Activated T-cell treated with anti-CD3 and anti-CD28 coated beads for 4 hours (primary cell): ENCODE measurements at places on chromosomes 7 and 10.

DNA sequence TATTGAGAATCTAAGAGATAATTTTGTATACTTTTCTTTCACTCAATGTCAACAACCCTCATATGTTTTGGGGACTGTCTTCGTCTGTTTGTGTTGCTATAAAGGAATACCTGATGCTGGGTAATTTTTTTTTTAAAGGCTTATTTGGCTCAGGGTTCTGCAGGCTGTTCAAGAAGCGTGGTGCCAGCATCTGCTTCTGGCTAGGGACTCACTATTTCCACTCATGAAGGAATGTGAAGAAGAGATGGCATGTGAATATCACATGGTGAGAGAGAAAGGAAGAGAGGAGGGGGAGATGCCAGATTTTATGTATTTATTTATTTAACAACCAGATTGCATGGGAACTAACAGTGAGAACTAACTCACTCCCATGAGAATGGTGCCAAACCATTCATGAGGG, 827.4 kb upstream of the PHF14 start:
- no peak for DNase-seq

- no peak for DNase-seq
Observed at GRCh38 chr10:111125102-111125501, 48.3 kb downstream of the ADRA2A start.

DNA sequence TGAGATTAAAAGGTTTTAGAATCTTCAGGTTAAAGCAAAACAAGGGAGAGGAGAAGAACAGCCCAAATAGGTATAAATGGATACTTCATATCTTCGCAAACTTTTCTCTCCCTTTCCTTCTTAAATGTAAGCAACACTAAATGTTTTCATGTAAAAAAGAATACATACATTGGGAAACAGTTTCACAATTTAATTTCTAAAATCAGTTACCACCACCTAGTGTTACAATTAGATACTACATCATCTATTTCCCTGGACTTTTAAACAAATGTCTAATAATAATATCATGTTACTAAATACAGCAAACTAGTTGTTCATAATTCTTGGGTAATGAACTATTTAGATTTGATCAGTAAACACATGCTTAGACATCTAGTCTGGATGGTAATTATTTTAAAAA, 35.8 kb downstream of the MINDY3 start:
- DNase-seq: no peak

DNA sequence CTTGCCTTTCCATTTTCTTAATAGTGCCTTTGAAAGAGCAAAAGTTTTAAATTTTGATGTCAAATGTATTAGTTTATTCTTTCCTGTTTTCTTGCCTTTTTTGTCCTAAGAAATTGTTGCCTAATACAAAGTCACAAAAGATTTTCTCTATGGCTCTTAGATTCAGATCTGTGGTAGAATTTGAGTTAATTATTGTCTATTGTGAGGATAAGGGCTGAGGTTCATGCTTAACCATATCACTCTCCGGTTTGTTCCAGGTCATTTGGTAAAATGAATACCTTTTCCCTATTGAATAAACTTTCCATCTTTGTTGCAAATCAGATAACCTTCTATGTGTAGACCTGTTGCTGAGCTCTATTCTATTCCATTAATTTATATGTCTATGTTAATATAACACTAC, 96.0 kb downstream of the NOD1 start:
- no peak for DNase-seq

DNA sequence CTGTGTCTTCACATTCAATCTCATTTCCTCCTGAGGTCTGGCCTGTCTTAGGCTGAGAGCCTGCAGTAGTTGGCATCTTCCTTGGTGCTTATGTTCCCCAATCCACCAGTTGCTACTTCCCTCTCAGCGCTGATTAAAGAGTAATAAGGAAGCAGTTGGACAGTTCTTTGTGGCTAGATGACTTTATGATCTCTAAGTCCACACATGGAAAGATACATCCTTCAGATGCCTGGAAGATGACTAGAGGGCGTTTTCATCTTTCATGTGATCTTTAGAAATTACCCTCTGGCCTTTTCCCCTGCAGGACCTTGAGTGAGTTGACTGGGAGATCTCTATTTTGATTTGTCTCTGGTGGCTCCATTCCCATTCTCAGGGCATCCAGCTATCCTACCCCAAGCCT, 204.5 kb downstream of the GRM3 start:
- no peak for DNase-seq

GRCh38 chr10:24771943-24772694, 48.4 kb upstream of the ARHGAP21 start:
- no peak for DNase-seq

GRCh38 chr10:90179696-90180407, 478.5 kb downstream of the KIF20B start:
- DNase-seq: no peak

DNA sequence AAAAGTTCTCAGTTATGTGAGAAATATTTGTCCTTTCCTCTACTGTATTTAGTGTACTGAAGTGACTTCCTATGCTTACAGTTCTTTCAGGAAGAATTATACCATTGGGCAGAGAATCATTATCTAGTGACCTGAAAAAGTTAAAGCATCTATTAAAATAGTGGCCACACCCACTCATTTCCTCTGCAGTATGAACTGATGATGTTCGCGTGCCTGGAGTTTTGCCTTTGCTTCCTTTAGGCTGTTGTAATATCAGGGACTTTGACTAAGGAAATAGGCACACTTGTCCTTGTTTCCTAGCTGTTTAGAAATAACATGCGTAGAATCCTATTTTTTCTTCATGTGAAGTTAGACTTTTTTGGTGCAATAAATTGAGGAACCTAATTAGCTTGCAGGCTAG, 100.7 kb downstream of the ZMYND11 start:
- DNase-seq: no peak

- no peak for DNase-seq
Observed at GRCh38 chr10:77863446-77863845, 63.1 kb downstream of the DLG5 start.

GRCh38 chr10:44316187-44316921, 68.5 kb downstream of the CXCL12 start:
- DNase-seq: no peak

- DNase-seq: no peak
Observed at GRCh38 chr10:60465801-60466200, 76.1 kb upstream of the ANK3 start.

DNA sequence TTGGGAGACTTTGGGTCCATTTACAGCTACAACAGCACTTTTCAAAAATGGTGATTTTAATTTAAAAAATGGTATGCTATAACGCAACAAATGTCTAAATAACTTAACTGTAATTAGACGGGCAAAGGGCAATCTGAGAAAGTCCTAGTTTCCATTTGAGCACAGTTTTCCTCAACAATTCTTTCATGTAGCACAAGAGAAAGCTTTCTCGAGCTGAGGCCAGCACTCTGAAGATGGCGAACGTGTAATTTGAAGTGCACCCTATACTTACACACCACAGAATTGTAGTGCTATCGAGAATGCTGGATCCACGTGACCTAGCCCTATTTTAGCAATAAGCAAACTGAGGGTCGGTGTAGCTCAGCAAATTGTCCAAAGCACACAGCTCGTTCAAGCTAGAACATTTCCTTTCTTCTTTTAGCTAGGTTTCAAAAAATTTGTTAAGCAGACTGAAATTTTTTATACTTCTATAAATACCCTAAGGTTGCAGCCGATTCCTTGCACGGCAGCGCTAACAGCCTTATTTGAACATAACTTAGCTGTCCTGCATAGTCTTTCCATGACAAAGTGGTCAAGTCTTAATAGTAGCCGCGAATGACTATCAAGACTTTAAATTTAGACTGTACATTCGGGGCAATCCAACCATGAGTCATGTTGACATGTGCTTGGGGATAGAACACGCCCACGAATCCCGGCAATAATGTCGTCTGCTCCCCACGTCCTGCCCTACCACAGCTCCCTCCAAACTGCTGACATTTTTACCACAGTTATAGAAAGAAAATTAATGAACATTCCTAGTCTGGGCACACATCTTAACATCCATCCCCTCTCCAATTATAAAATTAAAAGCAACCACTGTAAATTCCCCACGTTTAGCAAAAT, 10.0 kb downstream of the KLF6 start:
- no peak for DNase-seq

DNA sequence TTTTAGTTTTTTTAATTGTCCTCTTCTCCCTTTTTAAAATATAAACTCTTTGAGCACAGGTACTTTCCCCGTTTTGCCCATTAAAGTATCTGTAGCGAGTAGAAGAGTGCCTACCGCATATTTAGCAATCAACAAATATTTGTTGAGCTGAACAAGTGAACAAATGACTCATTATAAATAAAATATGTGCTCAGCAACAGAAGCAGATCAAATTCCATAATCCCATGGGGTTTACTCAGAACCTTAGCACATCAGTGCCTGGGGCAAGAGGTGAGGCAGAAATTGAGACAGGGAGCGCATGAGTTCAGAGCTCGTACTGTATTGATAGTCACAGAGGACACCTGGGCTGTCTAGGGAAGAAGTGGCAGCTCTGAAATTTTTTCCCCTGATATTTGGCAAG, 161.0 kb downstream of the SEM1 start:
- DNase-seq: no peak

DNA sequence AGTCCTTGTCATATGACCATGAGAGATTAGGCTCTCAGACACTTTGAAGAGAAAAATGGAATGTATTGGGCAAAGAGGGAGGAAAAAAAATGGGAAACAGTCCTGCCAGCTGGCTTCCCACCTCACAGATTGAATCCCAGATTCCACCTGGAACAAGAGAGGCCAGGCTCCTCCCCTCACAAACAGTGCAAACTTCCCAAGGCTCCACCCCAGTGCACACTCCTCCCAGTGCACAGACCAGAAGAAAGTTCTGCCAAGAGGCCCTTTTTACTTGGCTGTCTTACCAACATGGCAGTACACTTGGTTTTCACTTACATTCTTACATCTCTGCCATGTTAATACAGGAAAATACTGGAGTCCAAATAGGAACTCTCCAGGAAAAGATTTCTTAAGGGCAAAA, 202.3 kb downstream of the AHR start:
- no peak for DNase-seq

DNA sequence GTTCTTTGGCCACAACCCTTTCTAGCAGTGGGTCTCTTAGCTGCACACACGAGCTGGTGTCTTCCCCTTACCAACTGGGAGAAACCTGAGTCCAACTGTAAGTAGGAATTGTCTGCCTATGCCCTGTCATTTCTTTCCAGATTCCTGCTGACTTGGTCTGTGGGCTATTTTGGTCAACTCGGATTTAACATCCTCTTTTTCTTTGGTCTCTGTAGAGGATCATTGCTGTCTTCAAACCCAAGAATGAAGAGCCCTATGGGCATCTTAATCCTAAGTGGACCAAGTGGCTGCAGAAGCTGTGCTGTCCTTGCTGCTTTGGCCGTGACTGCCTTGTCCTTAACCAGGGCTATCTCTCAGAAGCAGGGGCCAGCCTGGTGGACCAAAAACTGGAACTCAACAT, 10.3 kb downstream of the PI4K2A start:
- DNase-seq: no peak

- DNase-seq: no peak
Observed at GRCh38 chr10:21978191-21978862, 25.2 kb downstream of the DNAJC1 start.

DNA sequence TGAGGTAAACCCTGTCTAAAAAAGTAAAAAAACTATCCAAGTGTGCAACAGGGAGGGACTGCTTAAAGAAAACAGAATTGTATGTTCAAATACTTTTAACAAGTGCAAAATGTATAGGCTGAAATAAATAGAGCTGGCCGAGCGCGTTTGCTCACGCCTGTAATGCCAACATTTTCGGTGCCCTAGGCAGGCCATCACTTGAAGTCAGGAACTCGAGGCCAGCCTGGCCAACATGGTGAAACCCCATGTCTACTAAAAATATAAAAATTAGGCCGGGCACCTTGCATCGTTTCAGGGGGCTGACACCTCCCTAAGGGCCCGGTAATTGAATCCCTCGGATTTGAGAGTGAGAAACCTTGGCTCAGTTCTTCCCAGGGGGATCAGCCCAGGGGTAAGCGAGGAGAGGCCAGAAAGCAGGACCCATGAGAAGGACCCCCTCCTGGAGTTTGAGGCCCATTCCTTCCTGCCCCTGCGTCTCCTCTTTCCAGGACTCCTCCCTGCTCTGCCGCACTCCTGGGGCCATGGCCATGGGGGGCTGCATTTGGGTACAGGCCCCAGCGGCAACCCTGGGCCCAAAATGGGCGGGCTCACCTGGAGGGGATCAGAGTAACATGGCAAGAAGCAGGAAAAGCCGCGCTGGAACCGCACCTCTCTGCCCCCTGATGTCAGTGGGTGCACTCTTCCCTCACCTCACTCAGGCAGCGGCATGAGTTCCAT, 75.5 kb upstream of the TMEM248 start:
- no peak for DNase-seq

DNA sequence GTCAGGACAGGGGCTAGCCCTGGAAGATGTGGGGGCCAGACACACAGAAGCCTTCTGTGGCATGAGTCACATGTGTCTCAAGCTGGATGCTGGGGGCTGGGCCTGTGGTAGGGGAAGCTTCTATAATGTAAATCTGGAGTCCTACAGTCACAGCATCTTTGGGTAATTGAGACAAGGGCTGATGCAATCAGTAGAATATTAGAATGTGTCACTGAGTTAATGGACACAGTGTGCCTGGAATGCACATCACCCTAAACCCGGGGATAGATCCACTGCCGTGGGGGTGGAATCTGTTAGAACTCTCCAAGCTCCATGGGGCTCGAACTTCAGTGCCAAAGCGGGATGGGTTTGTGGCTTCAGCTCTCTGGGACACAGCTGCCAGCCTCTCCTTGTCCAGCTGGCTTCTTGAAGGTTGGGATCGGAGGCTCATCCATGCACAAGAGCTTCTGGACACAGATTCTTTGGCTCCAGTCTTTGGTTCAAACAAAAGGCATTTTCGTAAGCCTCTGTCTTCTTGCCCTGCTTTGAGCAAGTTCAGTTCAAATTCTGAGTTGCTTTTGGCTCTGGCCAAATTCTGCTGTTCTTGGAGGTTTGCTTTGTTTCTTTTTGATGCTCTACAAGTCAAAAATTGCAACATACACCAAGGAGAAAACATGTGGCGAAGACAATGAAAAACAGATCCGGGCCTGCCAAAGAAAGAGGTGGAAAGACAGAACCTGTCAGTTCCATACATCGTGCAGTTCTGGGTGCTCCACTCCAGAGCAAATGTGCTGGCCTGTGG, 194.8 kb upstream of the ZNF32 start:
- DNase-seq: no peak

DNA sequence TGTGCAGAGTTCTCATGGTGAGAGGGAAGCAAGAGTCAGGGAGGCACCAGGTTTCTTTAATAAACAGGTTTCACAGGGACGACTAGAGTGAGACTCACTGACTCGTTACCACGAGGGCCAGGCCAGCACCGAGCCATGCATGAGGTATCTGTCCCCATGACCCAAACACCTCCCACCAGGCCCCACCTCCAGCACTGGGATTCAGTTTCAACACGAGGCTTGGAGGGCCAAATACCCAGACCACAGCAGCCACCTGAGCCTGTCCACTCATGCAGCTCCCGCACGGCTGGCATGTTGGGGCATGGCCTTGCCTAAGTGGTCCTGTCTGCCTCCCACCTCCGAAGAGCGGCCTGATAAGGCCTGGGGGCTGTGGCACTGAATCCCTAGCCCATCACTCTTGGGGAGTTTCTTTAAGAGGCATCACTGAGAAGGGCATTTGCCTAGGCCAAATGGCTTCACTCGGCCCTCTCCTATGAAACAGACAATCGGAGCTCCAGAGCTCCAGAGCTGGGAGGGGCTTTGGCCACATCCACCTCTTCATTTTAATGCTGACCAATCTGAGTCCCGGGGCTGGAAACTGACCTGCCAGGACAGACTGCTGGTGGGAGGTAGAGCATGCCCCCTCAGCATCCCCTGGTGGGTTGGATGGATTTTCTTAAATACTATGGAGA, 157.8 kb downstream of the DNAJB6 start:
- DNase-seq: no peak

- DNase-seq: no peak
Observed at GRCh38 chr7:26646336-26647048, 217.9 kb downstream of the SKAP2 start.
